Hair follicle dermal papilla cell (primary cell): ENCODE measurements at places on chromosomes 4 and X. TPM values are rescaled to one million over a fixed set of nuclear protein-coding genes. Genes with fewer than 3 reads are reported as not detected.

PTPN13 gene
- total RNA-seq: 133 and 200 TPM in 2 replicates

FGB gene
- not detected in 2 replicates for total RNA-seq

UGT2B10 gene
- not detected in 2 replicates for total RNA-seq

RBM47 gene
- total RNA-seq: 2.2 and 4.5 TPM in 2 replicates

YY2 gene
- 1.6 TPM in 2 replicates for total RNA-seq

HPGD gene
- total RNA-seq: 22.2 and 22.8 TPM in 2 replicates

HSFX1 gene
- 0.97 and 1.3 TPM in 2 replicates for total RNA-seq
